ENCODE measurements at places on chromosomes 1 and 21.

- DNase-seq, result no peak
These were observed 26.2 kb downstream of the HYI start for GRCh38 chr1:43427524-43427923.

- no peak for DNase-seq
These were observed 25.0 kb downstream of the PRDX6 start for GRCh38 chr1:173502104-173502503.

GRCh38 chr1:54017979-54018378 is at the start of gene LDLRAD1:
LDLRAD1 (minus strand) TSS chr1:54018186; CDS start chr1:54018112, 74 bp downstream.
- DNase-seq, result no peak

DNA sequence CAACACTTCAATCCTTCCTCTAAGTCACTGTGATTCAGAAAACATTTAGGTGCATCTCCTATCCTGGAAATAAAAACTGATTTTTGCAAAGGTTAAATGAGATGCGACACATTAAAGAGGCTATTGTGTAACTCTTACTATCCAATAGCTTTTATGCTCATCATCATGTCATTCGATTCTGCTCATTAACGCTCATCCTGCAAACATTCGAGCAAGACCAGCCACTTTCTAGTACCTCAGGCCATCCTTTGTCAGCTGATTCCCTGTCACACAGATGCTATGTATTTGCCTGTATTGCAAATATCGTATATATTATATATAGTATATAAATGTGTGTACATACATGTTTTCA is 131.6 kb downstream of the TLR5 start:
- no peak for DNase-seq

DNA sequence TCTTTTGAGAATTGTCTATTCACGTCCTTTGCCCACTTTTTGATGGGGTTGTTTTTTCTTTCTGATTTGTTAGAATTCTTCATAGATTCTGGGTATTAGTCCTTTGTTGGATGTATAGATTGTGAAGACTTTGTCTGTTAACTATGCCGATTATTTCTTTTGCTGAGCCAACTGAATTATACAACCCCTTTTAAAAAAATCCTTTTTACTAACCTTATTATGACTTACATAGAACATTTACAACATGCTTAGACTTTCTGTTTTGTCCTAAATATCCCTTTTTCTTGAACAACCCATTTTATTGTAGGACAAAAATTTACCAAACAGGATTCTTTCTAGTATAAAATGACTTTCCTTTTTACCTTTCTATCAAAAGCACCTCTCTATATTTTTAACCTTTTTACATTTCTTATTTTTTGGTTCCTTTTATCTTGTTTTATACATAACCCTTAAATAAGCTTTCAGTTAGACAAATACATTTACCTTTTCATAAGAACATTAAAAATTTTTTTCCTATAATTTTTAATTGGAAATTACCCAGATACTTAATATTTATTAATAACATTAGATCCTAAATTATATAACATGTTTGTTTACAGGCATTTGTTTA is 70.4 kb upstream of the TTLL7 start:
- no peak for DNase-seq

DNA sequence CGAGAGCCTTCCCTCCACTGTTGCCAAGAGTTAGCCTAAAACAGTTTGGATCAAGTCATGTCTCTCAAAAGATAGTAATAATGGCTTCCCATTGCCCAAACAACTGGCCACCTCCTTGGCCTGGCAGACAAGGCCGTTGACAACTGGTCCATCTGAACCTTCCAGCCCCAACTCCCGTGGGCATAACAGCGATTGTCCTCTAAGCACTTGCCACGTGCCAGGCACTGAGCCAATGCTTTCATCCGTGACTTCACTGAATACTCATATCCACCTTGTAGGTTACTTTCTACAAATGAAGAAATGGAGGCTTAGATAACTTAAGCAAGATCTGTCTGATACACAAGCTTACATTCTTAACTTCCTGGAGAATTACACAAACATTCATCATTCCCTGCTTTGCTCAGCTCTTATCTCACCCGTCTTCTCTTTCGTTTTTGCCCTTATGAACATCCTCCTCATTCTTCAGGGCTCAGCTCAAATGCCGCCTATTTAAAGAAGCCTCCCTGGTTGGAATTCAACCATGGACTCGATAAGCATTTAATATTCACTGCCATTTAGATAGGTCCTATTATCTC is 106.4 kb downstream of the KCND3 start:
- no peak for DNase-seq

GRCh38 chr1:236904892-236905741 is 99.1 kb downstream of the MT1HL1 start:
- no peak for DNase-seq

DNA sequence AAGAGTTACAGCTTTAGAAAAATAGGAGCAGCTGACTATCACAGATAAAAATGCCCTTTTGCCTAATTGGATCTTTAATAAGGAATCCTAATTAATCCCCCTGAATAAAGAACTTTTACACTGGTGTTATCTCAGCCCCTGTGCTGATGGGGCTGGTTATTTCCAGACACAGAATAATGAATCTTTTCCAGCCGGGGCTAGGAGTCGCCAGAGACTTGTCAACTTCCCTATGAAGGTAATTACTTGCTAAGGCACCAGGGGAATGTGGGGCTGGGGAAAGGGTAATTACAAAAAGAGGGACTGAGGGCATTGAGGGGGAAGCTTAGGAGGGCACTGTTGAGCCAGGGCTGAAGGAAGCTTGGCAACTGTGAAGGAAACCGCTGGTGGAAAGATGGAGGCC is 34.5 kb downstream of the HMGB4 start:
- no peak for DNase-seq

- DNase-seq, result no peak
These were observed 90.0 kb downstream of the OBSCN start for GRCh38 chr1:228297822-228298221.

DNA sequence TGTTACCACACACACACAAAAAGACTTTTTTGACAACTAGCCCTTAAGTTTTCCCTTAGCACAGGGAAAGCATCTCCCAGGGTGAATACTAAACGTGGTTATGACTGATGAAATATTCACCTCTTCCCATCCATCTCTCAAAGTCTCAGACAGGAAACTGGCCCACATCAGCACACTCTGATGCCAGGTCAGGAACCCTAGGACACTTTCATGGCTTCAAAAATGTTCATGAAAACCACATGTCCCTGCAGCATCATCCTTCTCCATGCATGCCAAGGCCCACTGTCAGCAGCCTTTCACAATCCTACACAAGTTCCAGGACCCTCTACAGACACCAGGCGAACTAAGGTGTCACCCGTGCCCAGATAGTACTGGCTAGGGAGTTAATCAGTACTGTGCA is 68.7 kb downstream of the DNTTIP2 start:
- DNase-seq, result no peak

DNA sequence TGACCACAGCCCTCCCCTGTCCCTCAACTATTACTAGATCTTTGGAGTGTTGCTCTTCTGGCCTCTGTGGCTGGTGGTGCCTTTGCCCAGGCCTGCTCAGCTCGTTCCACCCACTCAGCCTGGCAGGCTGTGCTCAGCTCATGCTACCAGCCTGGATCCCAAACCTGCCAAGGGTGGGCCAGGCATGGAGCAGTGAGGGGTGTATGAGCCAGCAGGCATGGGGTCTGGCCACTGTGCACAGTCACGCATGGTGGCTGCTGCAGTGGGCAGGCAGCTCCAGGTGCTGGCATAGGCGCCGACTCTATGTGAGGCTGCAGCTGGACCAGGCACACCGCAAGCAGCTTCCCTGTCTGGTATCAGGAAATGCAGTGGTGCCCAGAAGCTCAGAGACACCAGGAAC is 449.9 kb downstream of the MATN1 start:
- no peak for DNase-seq

GRCh38 chr21:15732290-15732995 is 2.7 kb downstream of the USP25 start:
- no peak for DNase-seq

DNA sequence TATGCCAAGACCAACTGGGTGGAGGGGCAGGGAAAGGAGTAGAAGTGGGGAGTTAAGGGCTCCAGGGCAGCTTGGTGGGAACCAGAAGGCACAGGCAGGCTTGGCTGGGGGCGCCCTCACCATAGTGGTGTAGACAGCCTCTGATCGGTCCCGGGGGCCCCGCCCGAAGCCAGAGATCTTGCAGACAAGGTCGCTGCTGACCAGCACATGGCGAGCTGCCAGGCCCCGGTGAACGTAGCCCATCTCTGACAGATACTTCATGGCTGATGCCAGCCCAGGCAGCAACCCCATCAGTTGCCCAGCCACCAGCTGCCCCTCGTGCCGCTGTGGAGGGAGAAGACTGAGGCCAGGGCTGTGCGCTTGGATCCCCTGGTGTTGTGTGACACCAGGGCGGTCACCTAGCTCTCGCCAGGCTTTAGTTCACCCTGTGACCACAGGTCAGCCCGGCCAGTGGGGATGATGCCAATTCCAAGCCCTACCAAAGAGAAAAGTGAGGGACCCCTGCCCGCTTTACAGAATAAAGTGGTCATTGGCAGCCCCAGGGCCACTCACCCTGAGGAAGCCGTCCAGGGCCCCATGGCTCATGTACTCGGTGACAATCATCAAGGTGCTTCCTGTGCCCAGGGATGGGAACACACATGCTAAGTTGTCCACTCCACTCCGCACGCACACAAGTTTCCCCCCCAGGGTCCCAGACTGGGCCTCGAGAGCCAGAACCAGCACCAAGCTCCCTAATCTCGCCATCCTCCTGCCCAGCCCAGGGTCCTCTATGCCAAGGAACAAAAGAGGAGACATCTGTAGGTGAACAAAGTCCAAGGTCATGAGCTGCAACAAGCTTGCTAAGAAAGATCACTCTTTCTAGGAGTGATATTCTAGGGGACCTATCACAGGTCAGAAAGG is 28.2 kb downstream of the CDCA8 start:
- no peak for DNase-seq

GRCh38 chr1:162701286-162701685 is 69.0 kb downstream of the DDR2 start:
- no peak for DNase-seq

- no peak for DNase-seq
These were observed 237.8 kb downstream of the TRABD2B start for GRCh38 chr1:47759251-47759935.

GRCh38 chr1:193192586-193192985 is 6.2 kb upstream of the B3GALT2 start:
- DNase-seq, result no peak

GRCh38 chr1:84181350-84182005 is 37.4 kb downstream of the PRKACB start:
- no peak for DNase-seq

DNA sequence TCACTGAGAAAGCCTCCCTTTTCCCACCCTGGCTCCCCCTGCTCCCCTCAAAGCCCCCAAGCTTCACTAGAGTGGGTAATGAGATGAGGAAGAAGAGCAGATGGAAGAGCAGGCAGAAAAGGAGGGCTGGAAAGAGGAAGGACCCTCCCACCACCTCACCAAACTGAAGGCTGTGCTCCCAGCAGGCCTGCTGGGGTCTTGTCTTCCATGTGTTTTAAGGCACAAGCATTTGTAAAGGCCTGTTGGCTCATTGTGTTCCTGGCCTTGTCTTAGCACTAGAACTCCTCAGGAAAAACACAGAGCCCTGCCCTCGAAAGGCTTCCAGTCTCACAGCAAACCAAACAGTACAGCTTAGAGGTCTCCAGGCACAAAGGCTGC is 51.5 kb downstream of the TOMM20 start:
- DNase-seq, result no peak

DNA sequence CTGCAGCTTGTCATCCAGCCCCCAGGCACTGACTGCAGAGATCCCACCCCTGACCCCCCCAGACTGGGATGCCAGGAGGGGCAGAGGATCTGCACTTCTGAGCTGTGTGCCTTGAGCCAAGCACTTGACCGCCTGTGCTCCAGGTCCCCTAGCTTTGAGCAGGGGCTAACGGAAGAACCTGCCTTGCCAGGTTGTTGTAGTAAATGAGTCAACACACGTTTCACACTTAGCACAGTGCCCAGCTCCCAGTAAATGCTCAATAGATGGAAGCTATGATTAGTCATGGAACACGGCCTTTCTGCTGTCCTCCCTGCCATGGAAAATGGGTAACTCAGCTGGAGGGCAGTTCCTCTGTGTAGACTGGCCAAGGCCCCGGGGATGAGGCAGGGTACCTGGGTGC is 24.1 kb downstream of the IFFO2 start:
- DNase-seq, result no peak

GRCh38 chr21:42174173-42174572 is 44.8 kb upstream of the ABCG1 start:
- DNase-seq, result no peak

DNA sequence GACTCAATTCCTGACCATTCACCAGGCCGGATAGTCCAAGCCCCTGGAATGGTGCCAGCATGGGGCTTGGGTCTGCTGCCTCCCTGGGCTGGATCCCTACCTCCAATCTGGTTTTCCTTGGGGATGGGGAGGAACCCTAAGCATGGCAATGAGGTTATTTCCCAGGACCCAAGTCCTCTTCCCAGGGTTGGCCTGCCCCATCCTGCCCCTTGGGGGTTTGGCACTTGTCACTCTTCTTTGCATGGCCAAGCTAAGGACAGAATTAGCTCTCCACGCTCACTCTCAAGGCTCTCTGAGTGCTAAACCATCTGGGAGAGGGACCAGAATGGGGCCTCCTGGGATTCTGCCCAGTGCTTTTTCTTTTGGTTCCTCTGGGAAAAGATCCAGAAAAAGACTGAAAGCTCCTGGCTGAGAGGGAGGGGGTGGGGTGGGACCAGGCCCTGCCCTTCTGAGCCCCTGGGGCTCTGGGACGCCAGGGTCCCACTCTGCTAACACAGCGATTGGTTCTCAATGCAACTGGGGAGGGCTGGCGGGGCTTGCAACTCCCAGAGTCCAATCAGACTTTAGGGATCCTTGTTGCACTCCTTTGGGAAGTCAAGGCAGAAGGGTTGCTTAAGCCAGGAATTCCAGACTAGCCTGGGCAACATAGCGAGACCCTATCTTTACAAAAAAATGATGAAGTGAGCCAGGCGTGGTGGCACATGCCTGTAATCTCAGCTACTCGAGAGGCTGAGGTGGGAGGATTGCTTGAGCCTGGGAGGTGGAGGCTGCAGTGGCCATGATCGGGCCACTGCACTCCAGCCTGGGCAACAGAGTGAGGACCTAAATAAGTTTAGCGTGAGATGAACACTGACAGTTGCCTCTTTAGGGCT is 52.7 kb downstream of the DHRS3 start:
- DNase-seq, result no peak

DNA sequence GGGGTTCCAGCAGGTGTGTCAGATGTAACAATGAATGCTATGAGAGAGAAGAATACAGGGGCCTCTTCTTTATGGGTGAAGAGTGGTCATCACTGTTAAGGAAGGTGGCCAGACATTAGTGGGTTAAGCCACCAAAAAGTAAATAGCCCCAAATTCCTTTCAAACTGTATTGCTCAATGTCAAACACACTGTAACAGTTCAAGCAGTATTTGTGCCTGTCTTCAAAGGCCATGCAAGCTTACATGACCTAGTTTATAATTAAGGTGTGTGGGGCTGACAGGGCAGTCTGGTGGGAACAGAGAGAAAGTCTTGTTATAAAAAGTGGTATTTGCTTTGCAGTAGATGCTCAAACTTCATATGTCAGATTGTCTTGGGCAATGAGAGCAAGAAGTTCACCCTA is 18.5 kb downstream of the CHIT1 start:
- no peak for DNase-seq

DNA sequence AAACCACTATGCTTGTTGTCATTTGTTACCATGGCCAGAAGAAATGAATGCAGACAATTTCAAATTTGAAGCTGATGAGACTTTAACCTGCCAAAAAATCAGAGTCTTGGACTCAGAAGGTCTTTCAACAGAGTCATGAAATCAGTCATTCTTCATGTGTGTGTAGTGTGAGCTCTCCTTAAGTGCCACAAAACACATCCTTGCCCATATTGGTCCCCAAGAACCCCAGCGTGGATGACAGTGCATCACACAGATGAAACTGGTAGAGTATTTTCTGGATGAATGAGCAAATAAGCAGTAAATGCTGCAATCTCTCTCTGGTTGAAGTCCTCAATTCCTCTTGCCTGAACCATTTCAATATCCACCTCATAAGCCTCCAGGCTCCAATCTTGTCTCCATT is 28.7 kb upstream of the ETS2 start:
- no peak for DNase-seq

Measured in SHP77 (cell line).